ENCODE measurements at places on chromosomes 6 and 20.

- no peak for DNase-seq
These were observed 34.4 kb upstream of the RNF217 start for GRCh38 chr6:124927806-124928205.

GRCh38 chr6:143970456-143971218 lies 37.4 kb downstream of the PLAGL1 start:
- no peak for DNase-seq

DNA sequence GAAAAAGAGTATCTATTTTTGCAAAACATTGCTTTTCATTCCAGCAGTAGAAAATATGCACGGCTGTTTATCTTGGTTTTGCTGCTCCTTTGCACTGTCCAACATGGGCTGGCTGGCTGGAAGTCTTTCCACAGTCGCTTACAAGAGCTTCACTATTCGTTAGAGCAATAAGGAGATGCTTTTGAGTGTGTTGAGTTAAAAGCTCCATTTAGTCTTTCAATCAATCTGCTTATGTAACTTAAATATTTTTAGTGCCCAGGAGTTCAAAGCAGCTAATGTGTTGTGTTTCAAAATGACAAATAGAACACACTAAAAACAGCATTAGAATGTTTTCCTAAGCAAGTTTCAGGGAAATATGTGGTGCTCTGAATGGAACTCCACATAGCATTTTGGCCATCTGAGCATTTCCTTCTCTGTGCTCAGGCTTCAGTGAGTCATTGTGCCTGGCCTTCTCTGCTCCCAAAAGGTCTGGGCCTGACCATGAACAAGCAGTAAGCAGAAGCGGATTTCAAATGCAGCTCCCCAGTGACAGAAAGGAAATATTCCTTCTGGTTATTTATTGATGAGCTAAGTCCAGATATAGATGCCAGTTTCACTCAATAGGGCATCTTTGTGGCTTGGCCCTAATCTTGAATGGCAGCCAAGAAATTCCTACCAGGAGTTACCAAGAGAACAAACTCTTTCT lies 580.3 kb downstream of the TENT5A start:
- no peak for DNase-seq

DNA sequence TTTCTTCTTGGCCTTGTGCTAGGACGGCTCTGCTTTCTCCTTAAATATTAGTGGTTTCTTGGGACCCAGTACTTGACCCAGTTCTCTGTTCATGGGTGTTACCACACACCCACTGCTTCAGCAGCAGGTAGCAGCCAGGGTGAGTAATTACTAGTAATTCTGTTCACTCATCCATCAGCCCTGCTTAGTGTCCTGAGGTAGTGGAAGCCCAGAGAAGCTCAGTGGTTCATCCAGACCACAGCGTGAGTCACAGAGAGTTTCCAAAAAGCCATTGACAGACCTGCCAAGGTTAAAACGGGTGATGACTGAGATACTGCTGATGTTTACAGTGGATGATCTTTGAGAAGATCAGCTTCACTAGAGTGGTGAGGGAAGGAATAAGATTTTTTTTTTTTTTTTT lies 51.7 kb upstream of the HINT3 start:
- no peak for DNase-seq

- DNase-seq, result no peak
These were observed 431.9 kb upstream of the RGS17 start for GRCh38 chr6:153563001-153563400.

- DNase-seq, result no peak
These were observed 200.3 kb upstream of the SIM1 start for GRCh38 chr6:100665041-100665380.

DNA sequence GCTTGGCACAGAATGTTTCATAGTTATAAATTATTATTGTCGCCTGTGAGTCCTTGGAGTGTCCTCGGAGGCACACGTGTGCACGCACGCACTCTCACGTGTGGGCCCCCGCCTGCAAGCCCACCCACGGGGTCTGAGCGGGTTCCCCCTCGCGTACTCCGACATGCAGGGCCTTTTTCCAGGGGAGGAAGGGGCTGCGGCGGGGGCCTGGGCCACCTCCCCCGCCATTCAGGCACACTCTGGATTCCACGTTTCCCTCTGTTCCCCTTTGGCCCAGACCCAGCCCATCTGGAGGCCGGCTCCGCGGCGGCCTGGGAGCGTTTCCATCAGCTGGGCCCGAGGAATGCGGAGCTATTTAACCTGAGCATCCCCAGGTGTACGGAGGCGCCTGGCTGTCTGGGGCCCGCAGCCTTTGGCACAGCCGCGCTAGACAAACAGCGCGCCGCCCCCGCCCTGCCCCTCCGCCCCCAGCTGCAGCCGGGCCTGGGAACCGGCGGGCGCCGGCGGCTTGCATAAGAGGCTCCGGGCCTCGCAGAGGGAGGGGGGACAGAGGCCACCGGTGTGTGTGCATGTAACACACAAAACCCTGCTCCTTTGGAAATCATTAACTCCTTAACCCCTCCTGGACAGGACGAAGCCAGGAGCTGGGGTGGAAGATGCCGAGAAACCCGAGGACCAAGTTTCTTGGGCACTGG lies 3.3 kb downstream of the ID1 start:
- no peak for DNase-seq

GRCh38 chr20:36063916-36064657 lies 90.5 kb upstream of the EPB41L1 start:
- DNase-seq, result no peak

- peak; percentile 83 for DNase-seq
These were observed 42.5 kb downstream of the SLC2A4RG start for GRCh38 chr20:63782051-63782471.

DNA sequence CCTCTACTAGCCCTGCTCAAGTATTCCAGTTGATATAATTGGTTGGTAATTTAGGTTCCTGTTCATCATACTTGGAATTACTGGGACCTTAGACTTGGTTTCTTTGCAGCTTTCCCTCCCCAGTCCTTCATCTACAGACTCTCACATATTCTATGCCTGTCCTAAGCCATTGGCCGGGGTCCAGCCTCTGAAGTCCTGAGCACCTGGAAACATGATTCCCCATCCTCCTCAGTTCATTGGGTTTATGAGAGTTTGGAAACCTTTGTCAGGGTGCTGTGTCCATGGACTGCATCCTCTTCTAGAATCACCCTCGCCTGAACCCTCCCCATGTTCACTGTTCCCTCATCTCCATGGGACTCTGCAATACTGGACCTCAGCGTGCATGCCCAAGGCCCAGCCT lies 8.8 kb downstream of the GSTA2 start:
- DNase-seq, result no peak

DNA sequence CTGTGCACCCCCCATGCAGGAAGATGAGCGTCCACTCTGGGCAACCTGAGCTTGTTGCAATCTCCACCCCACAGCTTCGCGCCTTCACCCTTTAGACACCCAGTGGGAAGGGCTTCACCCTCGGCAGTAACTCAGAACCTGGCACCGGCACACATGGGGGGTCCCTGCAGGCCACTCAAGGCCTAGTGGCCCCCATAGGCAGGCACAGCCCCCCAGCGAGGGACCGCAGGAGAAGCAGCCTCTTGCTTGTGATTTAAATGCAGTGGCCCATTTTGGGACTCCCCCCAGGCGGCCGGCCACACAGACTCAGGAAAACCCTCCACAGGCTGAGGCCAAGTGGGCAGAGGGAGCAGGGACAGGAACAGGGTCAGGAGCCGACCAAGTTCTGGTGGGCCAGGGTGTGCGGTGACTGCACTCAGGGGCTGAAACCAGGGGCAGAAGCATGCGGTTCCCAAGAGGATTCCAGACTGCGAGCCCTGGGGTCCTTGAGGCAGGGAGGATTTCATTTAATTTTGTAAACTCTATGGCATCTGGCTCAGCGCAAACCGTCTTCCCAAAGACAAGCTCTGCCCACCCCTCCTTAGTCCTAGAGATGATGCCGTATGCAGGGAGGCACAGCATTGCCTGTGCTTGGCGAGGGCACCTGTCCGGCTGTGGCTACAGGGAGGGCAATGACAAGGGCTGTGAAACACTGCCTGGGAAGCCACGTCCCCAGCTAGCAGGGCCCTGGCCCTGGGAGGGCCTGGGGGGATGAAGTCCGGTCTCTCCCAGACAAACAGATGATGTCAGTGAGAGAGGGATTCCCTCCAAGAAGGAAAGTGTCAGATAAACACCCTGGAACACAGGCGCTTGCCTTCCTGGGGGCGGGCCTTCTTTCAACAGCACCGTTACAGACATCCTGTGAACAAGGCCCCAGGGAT lies 52.9 kb upstream of the GPR31 start:
- DNase-seq, result no peak

GRCh38 chr6:166075186-166075585 lies 92.5 kb downstream of the TBXT start:
- no peak for DNase-seq

- DNase-seq, result no peak
These were observed 93.6 kb upstream of the UST start for GRCh38 chr6:148653138-148653776.

DNA sequence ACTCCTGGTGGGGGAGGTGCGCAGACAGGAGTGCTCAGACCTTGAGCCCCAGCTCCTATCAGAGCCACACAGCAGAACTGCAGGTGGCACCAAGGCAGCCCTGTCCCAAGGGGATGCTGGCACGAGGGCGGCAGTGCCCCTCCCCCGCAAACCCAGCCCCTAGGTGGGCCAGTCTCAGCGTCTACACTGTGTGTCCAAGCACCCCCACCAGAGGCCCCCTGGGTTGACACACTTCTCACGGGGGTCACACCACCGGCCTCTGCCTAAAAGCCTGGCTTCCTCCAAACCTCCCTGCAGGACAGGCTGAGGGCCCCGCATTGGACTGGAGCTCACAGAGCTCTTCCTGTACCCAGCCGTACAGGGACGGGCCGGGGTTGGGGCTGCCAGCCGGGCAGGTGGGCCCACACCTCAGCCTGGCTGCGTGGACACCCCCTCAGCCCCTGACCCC lies 8.1 kb downstream of the SLC2A4RG start:
- no peak for DNase-seq
